ENCODE measurements at places on chromosomes 3 and 15.

DNA sequence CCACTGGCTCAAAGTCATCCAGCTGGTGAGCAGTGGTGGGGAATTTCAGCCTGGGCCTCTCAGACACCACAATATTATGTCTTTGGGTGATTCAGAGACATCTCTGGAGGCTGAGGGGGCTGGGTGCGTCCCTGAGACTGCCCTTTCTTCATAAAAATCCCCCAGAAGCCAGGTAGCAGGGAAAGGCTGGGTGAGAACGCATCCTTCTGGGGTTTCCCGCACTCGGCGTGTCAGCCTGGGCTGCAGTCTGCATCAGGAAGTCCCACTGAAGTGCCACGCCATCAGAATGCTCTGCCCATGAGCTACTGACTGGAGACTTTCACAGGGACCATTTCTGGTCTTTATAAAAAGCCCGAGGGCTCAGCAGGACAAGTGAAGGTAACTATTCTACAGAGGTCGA, 148.8 kb upstream of the SLC6A11 start:
- no peak overlapping the region for H3K4me3 ChIP-seq
- H3K27me3 ChIP-seq: no peaks in the 10 kb centered on the region
- H3K36me3 ChIP-seq: no peaks in the 10 kb centered on the region
- no peak for DNase-seq
- H3K4me1 ChIP-seq: no peaks in the 10 kb centered on the region

DNA sequence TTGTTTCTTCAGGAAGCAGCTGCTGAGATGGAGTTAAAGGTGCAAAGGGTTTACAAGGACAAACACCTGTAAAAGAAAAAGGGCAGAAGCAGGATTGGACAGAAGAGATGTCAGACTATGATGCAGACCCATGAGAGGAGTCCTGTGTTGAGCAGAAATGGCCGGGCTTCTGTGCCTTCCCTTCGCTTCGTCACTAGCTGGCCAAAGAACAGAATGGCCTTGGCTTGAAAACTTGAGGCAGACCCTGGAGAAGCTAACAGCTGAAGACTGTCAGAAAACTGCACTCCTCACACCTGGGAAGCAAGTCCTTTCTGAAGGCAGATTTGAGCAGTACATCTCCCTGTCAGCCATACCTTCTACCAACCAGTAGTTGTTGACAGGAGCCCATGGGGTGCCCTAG, 8.4 kb upstream of the NMNAT3 start:
- H3K4me3 ChIP-seq: no peak overlapping the region
- H3K36me3 ChIP-seq: no peaks in the 10 kb centered on the region
- no peak for DNase-seq
- H3K27ac ChIP-seq: no peak overlapping the region

DNA sequence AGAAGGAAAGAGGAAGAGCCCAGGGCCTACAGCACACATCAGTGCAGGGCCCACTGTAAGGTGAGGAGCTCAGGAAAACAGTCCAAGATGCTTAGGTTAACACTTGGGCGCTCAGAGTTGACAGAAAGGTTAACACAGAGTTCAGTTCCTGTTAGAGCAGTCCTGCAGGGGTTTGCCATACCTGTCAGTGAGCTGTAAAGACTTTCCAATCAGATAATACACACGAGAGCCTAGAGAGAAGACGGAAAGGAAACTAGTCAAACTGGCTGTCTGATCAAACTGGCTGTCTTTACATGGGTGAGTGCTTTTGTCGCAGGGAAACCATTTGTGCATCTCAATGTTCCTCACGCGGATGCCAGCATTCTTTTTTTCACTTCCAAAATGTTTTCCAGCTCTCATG, 61.4 kb upstream of the ARHGEF26 start:
- H3K27ac ChIP-seq: no peak overlapping the region
- no peaks in the 10 kb centered on the region for H3K27me3 ChIP-seq
- no peak overlapping the region for H3K4me3 ChIP-seq
- no peaks in the 10 kb centered on the region for H3K36me3 ChIP-seq

DNA sequence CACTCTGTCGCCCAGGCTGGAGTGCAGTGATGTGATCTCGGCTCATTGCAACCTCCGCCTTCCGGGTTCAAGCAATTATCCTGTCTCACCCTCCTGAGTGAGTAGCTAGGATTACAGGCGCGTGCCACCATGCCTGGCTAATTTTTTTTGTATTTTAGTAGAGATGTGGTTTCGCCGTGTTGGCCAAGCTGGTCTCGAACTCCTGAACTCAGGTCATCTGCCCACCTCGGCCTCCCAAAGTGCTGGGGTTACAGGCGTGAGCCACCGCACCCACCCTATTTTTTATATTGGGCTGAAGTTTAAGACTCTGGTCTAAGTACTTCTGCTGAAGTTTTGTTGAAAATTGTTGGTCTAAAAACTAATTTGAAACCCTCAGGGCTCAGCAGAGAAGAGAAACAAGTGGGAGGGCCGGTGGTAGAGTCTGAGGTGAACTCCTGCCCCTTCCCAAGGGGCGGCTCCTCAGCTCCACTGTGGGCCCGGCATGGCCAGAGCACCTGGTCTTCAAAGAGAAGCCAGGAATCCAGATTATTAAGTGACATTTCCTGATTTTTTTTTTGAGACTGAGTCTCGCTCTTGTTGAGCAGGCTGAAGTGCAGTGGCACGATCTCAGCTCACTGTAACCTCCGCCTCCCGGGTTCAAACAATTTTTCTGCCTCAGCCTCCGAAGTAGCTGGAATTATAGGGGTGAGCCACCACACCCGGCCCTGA, 4.0 kb downstream of the HDAC11 start:
- no peaks in the 10 kb centered on the region for H3K27me3 ChIP-seq
- DNase-seq: no peak
- H3K36me3 ChIP-seq: no peaks in the 10 kb centered on the region
- H3K27ac ChIP-seq: no peak overlapping the region
- peaks cover 7% of the 10 kb centered on the region for H3K4me1 ChIP-seq

DNA sequence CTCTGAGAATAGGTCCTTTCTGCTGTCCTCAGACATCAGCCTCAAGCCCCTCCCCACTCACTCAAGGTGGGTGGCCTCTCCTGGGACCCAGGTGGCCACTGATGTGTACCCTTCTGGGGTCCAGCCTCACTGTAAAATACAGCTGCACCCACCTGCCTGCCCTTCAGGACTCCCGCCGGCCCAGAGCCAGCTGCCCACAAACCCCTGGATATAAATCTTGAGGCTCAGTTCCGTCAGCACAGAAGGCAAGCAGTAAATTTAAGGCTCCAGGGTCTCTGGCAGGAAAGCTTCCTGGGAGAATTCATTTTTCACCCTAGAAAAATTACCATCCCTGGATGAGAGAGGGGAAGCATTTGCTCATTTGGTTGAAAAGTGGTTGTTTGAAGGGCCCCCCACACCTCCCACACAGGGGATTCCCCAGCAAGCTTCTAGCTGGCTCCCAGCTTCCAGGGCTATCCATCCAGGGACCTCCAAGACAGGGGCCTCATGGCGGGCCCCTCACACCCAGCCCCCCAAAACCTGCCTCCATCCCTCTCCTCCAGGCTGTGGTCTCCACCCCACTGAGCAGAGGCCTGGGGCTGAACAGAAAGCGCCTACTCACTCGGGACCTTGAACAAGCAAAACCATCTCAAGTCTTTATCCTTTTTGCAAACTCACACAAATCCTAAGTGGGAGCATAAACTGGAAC, 48.4 kb upstream of the GRIP2 start:
- no peaks in the 10 kb centered on the region for H3K4me1 ChIP-seq
- no peak overlapping the region for H3K4me3 ChIP-seq
- H3K36me3 ChIP-seq: no peaks in the 10 kb centered on the region
- H3K27ac ChIP-seq: no peak overlapping the region
- H3K27me3 ChIP-seq: no peaks in the 10 kb centered on the region

DNA sequence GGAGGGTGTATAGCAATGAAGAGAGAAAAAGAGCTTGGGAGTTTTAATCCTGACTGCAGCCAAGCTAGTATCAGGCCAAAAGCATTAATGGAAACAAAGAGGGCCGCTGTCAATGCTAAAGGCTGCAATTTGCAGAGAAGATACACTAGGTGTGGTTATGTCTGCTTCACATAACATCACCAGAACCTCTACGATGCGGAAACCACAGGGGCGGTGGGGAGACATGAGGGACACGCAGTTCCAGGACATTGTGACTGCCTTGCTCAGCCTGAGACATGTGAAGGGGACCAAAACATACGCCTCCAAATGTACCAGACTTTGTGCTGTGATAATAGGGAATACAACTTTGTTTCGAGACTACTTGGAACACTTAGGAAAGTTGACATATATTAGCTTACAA, 88.4 kb downstream of the APBA2 start:
- peak; percentile 40 for DNase-seq
- no peaks in the 10 kb centered on the region for H3K27me3 ChIP-seq
- H3K27ac ChIP-seq: no peak overlapping the region
- peaks cover 6% of the 10 kb centered on the region for H3K36me3 ChIP-seq

DNA sequence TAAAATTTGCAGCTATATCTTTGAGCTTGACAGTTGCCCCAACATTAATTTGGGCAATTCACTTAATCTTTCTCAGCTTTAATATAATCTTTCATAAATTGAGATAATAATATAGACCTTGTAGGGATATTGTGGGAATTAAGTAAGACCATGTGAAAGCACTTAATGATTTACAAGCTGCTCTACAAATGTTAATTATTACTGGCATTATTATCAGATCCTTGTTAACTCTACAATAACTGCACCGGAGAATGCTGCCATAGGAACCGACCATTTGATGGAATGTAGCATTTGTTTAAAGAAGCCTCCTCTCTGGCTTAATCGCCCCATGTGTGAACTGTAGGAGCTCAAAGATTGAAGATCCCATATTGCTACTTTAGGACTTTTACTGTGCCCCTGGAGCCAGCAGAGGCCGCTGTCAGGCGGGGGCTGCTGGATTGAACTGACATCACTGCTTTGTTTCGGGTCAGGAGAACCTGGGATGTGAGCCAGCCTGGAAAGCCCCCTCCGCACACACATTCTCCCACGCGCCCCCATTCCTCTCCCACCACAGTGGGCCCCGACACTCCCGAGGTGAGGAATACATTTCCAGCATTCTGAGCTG, 154.2 kb upstream of the TNIK start:
- H3K36me3 ChIP-seq: no peaks in the 10 kb centered on the region
- H3K4me1 ChIP-seq: no peaks in the 10 kb centered on the region
- H3K4me3 ChIP-seq: no peak overlapping the region
- H3K27ac ChIP-seq: no peak overlapping the region

- no peaks in the 10 kb centered on the region for H3K36me3 ChIP-seq
- no peaks in the 10 kb centered on the region for H3K27me3 ChIP-seq
- H3K27ac ChIP-seq: no peak overlapping the region
- H3K4me3 ChIP-seq: no peak overlapping the region
- no peak for DNase-seq
- H3K4me1 ChIP-seq: peaks cover 23% of the 10 kb centered on the region
Measured at GRCh38 chr3:125116311-125117080, 60.7 kb upstream of the HEG1 start.

DNA sequence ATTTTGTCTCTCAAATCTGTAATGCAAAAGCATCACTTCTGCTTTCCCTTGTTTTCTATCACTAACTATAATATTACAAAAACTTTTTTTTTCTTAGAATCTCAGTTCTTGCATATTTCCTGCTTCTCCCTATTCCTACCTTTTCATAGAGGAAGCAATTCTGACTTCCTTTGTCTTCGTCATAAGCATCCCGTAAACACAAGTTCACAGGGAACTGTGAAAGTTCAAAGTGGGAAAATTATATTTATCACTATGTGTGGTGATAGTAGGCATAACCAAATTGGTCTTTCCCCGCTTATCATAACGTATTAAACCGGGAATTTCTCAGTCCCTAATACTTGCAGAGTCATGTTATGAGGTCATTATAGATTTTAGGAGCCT, 22.3 kb downstream of the CD200 start:
- H3K27ac ChIP-seq: no peak overlapping the region
- no peak for DNase-seq
- H3K4me3 ChIP-seq: no peak overlapping the region
- no peaks in the 10 kb centered on the region for H3K36me3 ChIP-seq

DNA sequence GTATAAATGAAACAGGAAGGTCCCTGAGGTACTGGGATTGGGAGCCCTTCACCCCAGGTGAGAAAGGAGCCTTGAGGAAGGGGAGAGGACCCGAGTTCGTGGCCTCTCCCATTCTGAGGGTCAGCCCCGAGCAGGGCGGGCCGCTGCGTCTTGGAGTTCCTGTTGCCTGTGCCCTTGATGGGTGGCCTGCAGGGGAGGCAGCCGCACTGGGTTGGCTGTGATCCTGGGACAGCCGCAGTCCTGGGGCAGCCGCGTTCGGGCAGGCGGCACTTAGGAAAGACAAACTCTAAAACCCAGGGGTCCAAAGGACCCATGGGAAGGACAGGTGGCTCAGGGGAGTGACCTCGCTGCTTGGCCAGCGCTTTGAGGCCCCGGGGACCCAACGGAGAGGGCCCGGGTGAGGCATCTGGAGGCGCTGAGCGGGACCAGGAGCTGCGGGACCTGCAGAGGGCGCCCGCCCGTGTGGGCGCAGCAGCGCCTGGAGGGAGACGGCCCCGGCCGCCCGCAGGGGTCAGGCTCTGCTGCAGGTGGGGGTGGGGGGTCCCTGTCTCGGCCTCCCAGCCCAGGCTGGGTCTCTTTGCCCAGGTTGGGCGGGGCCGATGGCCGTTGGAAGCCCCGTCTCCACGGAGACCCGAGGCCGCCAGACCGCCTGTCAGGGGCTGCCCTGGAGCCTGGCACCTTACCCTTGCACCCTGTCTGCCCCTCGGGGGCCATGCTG, 65.1 kb downstream of the HMCES start:
- H3K27ac ChIP-seq: no peak overlapping the region
- H3K4me1 ChIP-seq: no peaks in the 10 kb centered on the region
- H3K27me3 ChIP-seq: no peaks in the 10 kb centered on the region
- DNase-seq: no peak
- no peaks in the 10 kb centered on the region for H3K36me3 ChIP-seq
- no peak overlapping the region for H3K4me3 ChIP-seq

GRCh38 chr3:165820671-165821123, 16.5 kb downstream of the BCHE start:
- no peaks in the 10 kb centered on the region for H3K36me3 ChIP-seq
- H3K27ac ChIP-seq: no peak overlapping the region
- H3K4me1 ChIP-seq: no peaks in the 10 kb centered on the region
- no peaks in the 10 kb centered on the region for H3K27me3 ChIP-seq
- DNase-seq: no peak
- no peak overlapping the region for H3K4me3 ChIP-seq

DNA sequence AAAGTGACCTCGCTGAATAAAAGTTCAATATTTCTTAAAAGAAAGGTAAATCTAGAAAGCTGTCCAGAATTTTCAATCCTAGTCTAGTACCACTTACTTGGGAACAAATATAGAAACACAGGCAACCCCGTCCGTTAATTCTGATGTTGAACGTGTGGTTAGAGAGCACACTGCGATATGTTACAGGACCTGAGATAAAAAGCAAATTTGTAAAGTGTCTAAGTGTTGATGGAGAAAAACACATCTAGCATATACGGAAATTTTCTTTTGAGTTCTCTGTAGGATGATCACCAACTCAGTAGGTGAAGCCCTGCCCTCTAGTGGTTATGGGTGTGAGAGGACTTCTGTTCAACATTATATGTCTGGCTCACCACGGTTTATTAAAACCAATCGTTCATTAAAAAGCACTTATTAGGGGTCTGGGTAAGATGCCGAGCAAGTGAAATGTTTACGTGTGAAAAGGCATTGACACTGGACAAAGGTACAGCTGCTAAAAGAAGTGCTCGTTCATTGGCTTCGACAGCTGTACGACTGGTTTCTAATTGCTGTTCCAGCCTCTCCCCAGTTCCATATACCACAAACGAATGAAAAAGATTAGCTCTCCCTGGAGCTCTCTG, 1.0 kb upstream of the ATP2C1 start:
- no peaks in the 10 kb centered on the region for H3K27me3 ChIP-seq
- DNase-seq: peak; percentile 76
- H3K4me3 ChIP-seq: peak overlapping the region; percentile 96
- H3K27ac ChIP-seq: peak overlapping the region; percentile 93
- no peaks in the 10 kb centered on the region for H3K36me3 ChIP-seq

GRCh38 chr3:98500019-98500418, 2.5 kb downstream of the OR5K2 start:
- H3K4me1 ChIP-seq: no peaks in the 10 kb centered on the region
- DNase-seq: no peak
- H3K27ac ChIP-seq: no peak overlapping the region
- H3K36me3 ChIP-seq: no peaks in the 10 kb centered on the region

Measured in naive thymus-derived CD4-positive, alpha-beta T cell (primary cell).